Right ventricle myocardium inferior (tissue), 1 donor: ENCODE measurements at places on chromosomes 11 and 22.

DNA sequence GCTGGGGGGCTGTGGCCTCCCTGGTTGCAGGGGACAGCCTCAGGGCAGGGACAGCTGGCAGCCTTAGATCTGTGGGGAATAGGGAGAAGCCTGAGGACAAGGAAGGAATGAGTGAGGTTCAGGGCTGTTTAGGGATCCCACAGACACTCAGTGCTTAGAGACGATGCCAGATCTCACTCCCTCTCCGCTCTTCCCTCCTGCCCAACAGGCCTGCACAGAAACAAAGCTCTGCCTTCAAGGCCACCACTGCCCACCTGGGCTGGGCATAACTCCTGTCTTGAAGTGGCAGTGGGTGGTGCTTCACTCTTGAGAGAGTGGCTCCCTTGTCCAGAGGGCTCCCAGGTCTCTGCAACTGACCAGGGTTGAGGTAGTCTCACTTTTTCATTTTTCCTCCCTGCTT, 13.1 kb upstream of the CENATAC start:
- no peak for DNase-seq

DNA sequence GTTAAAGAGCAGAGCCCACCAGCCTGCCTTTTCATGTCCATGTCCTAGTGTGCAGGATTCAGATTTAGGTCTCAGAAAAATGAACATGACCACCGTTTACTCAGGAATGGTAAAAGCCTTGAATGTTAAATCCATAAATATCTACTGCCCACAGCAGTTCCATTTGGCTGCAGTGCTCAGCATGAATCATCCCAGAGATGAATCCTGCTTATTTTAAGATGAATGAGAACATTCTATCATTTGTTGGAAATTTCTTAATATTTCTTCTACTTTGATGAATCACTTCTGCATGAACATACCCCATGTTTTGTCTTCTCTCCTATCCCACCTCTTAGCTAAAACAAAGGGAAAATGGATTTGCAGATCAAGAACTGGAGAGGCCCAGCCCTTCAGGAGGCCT, 47.5 kb upstream of the AQP11 start:
- DNase-seq: no peak

GRCh38 chr11:80686889-80687288, 1246.1 kb upstream of the TENM4 start:
- no peak for DNase-seq

DNA sequence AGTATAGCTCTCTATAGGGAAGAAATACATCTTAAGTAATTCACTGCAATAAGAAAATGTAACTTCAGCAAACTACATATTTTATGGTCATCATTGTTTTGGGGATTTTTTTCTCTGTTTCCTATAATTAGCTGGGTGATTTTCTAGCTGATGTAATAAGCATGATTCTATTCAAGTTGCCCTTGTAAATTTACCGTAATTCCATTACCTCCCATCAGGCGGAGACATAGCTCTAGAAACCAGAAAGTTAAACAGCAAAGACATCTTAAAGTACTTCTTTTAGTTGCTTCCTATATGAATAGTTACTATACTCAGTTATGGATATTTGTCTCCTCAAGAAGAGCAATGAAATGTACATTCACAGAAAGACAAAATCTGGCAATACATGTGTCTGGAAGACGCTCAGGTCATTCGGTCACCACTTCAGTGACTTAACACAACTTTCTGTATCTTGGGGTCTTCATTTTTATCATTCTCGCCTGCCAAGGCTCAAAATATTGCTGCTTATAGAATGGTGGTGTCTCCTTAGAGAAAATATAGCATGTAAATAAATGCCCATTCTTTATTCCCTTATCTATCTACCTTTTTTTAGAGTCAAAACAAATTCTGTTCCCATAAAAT, 239.9 kb upstream of the ZC3H12C start:
- DNase-seq: no peak

GRCh38 chr22:49300951-49301397, 526.7 kb downstream of the BRD1 start:
- DNase-seq: peak; percentile 11

DNA sequence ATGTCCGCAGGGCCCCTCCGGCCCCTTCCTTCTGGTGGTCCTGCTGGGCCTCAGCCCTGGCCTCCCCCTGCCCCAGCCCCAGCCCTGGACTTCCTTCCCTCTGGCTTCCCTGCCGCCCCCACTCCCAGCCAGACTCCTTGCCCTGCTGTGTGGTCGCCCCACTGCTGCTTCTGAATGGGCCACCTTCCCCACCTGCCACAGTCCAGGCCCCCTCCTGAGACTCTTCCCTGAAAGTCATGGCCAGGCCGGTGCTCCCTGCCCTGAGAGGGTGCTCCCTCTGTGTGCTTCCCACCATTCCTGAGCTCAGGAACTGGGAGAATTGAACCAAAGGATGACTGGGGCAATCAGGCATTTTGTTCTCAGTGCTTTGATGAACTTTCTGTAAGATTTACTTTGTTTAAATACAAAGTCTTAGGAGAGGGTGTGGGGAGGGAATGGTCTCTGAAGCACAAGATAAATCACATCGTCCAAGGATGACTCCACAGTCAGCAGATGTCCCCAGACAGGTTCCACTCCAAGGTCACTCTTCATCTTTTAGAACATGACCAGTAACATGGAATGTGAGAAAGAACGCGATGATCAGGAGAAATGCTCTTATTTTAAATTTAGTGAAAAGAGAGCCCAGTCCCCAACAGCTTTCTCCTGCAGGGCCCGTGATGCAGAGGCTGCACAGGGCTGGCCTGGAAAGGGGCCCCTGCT, 774 bp downstream of the APOBEC3D start:
- DNase-seq: no peak

GRCh38 chr11:60750911-60751310, 5.8 kb upstream of the MS4A15 start:
- DNase-seq: no peak

- DNase-seq: peak; percentile 63
Measured at GRCh38 chr11:67285541-67286498, 3.3 kb upstream of the ANKRD13D start.

- peak; percentile 73 for DNase-seq
Measured at GRCh38 chr11:76614471-76615179, 55.9 kb downstream of the LRRC32 start.

DNA sequence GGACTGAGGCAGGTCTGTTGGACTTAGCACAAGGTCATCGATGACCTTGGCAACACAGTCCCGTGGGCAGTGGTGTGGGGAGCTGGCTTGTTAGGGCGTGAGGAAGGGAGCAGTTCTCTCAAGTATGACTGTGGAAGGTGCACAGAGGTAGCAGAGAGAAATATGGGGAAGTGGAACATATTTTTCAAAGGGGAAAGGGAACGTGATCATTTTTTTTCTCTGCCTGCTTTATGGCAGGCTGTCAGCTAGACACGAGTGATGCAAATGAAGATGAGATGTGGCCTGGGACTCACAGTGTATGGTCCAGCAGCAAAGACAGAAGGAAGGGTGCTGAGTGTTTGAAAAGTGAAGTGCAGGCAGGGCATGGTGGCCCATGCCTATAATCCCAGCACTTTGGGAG, 30.6 kb downstream of the ADAMTS8 start:
- DNase-seq: no peak

GRCh38 chr11:13923716-13924650, 38.5 kb upstream of the SPON1 start:
- no peak for DNase-seq
